NCI-H187 (cell line): ENCODE measurements at places on chromosomes 2 and 18.

DNA sequence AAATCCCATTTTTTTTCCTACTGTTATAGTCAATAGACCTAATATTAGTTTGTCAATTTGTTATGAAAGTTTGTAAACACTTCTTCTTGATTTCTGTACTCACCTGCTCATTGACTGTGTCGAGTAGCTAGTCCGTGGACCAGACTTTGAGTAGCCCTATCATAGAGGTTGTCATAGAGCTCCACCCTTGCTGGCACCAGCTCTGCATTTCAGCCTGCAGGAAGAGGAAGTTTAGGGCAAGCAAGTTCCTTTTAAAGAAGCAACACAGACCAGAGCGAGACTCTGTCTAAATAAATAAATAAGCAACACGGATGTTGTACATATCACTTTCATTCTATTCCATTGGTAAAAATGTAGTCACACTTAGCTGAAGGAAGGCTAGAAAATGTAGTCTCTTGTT is 74.0 kb downstream of the MCFD2 start:
- no peak for DNase-seq

DNA sequence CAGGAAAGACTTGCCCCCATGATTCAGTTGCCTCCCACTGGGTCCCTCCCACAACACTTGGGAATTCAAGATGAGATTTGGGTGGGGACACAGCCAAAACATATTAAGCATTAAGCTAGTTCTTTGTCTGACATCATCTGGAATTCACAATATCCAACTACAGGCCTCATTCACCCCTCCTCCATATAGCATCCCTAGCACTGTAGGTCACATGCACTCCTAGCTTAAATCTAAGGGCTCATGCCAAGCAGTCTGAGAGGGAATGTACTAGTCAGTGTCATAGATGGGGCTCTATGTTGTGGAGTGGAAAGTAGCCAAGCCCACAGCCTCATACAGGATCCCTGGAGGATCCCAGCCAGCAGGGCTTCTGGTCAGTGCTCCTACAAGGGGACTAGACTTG is 92.1 kb downstream of the IRS1 start:
- no peak for DNase-seq

- DNase-seq: no peak
These were observed 50.7 kb downstream of the STRN start for GRCh38 chr2:36915627-36916026.

GRCh38 chr2:170076189-170076588 is 101.8 kb upstream of the MYO3B start:
- no peak for DNase-seq

DNA sequence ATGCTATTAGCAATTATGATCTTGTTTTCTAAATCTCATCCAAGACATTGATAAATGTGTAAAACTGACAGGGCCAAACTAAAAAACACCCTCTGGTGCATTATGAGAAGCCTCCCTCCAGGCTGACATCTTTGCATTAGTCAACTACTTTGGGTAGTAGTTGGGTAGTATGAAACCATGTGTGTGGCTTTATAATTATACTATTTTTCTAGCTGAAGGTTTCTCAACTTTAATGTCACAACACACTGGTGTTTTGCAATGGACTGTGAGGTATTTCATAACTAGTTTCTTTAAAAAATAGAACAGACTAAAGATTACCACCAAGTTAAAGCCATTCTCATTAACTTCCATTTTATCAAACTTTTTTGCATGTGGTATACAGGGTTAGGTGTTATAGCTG is 73.1 kb upstream of the RBMS1 start:
- DNase-seq: no peak

DNA sequence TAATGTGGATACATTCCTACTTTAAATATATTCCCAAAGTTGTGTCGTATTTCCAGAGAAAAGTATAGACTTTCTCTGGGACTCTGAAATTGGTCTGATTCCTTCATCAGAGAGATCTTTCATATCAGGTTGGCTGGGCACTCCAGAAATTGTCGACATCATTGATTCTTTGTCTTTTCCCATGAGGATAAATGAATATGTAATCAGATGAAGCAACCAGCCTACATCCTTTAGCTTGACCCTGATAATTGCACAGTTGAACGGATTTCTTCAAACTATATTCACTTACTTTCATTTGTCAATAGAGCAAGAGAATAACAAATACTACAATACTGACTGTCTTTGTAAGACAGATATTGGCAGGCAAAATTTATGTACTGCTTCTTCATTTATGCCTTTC is 680.2 kb upstream of the LRRTM4 start:
- no peak for DNase-seq

DNA sequence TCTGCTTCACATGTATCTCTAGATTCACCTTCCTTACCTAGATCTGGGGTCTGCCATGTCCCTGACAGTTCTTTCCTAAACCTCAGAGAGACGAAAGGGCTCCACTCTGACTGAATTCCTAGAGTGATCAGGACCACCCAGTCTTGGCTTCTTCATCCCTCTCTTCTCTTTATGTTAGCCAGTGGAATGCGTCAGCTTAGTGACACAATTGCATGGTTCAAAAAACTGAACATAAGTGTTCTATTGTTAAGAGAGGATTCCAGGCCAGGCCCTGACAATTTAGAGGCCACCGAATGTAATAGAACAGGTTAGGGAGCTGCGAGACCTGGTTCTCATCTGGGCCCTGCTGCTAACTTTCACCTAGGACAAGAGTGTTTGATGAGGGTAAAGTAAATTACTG is 10.0 kb downstream of the PRELID3A start:
- DNase-seq: no peak

DNA sequence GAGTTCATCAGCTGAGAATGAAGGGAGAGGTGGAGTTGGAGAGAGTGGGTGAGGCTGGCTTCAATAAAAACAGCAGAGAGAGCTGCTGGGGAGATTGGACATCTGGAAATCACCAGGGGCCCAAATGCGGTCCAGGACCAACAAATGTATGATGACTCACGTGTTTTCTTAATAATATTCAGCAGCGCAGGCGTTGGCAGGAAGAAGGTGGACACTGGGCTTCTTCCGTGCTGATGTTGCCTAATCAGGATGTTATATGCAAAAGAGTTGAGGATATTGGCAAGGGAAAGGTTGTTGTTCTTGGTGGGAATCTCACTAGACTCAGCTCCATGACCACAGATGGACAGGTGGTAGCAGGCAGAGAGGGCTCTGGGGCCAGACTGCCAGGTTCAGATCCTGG is 12.8 kb upstream of the PLA2R1 start:
- no peak for DNase-seq

DNA sequence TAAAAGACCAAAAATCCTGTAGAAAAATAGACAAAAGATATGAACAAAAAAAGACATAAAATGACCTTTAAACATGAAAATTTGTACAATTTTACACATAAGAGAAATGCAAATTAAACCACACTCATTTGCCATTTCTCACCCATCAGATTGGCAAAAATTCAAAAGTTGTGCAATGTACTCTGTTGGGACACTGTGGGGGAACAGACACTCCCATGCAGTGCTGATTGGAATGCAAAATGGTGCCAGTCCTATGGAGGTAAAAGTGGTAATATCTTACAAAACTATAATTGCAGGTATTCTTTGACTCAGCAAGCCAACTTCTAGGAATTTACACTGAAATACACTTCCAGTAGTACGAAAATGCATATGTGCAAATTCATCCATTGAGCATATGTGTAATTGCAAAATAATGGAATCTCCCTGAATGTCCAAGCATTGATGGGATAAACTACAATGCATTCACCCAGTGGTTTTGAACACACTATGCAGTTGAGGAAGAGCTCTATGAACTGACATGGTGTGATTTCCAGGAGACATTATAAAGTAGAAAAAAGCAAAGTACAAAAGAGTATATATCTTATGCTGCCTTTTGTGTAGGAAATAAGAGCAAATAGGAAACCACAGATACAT is 201.8 kb upstream of the ZNF521 start:
- DNase-seq: no peak

GRCh38 chr18:36771245-36771644 is 57.6 kb downstream of the TPGS2 start:
- DNase-seq: no peak

DNA sequence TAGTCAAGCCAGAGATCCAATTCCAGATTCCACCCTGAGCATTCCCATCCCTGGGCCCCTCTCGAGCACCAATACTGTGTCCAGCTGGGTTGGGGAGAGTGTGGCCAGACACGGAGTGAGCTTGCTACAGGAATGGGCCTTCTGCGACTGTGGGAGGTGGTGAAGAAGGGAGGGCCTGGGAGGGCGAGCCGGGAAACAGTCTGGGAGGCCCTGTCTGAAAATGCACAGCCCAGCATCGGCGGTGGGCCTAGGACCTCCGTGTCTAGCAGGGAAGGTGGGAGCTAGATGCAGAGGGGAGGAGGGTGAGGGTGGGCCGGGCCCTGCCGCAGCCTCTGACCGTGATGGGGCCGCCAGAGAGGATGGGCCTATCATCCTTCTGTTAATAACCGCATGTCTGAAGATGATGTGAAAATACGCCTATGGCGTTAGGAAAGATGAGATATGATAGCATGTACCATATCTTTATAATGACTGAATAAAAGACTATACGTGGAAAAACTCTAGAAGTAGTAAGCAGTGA is 1.9 kb upstream of the OTOS start:
- DNase-seq: no peak

DNA sequence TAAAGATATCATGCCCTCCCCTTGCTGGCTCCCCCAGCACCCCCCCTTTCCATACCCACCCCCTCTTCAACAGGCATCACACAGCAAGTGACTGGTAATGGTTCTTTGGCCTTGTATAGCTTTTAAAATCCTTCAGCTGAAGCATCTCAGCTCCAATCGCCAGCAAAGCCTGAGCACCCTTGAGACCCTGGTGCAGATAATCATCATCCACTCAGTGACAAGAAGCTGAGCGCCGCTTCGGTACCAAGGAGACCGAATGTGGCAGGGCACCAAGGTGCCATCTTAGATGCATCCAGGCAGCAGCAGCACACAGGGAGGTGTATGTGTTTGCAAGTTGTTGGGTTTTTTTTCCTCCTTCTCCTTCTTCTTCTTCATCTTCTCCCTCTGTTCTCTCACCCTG is 232.7 kb downstream of the BCL11A start:
- peak; percentile 63 for DNase-seq

DNA sequence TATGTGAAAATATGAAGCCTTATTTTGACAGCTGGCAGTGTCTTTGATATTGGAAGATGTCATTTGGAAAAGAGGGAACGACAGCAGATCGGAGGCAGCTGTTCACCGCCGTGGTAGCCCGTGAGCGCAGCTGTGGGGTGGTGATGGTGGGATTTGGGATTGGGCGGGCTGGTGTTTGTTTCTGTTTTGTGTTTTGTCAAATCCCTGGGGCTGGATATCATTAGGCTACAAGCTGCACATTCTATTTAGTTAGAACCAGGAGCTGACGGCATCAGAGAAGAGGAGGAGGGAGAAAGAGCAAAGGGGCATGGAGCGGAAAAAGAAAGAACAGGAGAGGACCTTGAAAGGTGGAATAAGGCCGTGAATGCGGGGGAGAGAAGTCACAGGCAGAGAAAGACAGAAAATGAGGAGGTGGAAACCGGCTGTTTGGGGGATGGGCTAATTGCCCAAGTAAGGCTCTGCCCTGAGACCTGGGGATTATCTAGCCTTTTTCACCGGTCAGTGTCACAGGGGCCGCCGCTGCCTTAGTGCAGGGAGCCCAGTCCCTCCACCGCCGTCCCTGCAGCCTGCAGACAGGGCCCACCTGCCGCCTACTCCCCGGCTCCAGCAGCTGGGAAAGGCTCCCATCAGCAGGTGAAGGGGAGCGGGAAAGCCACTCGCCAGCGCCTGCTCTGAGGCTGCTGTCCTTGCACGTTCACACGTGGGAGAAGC is 88.0 kb downstream of the ZCCHC2 start:
- no peak for DNase-seq

DNA sequence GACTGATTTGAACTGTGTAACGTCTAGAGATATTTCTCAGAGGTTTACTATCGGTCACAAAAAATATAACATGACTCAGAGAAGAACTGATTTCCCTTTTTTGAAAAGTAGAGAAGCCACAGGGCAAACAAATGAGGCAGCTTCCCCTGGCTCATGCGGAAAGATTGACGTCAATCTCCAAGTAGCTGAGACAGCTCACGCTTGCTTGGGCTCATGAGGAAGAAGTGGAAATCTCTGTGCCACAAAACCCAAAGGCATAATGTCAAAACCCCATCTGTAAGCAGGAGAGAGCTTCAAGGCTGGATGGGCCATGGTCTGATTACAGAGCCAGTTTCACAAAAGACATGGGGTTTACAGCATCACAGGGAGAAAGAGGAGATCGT is 188.1 kb downstream of the ARL4C start:
- DNase-seq: no peak

DNA sequence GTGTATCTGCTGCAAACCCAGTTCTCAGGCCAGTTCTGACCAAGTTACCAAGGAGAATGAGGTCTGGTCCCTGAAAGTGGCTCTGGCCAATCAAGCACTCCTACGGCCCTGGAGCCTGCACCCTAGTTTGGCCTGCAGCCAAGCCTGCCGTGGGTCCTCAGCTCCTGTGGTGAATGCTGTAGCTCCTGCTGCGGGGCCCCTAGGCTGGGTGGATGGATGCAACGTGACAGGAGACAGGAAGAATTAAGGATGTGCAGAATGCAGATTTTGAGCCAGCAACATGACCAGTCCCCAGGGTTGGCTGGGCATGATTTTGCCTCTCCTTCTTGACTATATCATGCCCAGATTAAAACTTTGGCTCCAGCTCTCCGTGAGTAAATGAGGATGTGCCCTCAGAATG is 97.2 kb downstream of the SMAD7 start:
- DNase-seq: no peak

DNA sequence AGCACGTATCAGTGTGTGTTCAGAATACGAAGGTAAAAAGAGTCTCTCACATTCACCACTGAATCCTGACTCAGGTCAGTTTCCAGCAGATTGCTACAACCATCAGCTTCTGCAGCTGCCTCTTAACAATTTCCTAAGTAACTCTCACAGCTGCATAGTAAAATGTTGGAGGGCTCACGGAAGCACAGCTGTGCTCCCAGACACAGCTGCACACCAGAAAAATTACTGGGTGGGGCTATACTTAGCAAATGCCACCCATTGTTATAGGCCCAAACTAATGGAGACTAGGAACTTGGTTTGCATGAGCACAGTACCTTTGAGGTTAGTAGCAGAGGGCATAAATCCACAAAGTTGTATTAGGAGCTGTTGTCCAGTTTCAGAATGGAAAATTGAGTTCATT is 153.9 kb upstream of the ERBB4 start:
- DNase-seq: no peak

DNA sequence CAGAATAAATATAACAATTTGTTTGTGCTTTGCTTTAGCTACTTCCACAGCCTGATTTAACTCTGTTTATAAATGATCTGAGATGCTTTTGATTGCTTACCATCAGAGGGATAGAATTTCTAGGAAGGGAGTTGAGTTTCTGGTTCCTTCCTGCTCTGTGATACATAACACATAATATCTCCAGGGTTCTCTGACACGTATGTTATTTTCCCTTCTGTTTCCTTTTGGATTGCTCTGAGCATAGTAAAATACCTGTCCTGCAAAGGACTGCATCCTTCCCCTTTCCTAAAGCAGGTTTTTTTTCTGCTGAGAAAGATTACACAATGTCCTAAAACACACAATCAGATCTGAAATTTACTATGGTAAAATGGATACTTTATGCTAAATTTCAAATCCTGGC is 76.1 kb downstream of the CABYR start:
- no peak for DNase-seq
